ENCODE measurements at places on chromosomes 3 and 15.
A peak's percentile ranks its signal among the peaks of the same experiment; 100 is the strongest.

DNA sequence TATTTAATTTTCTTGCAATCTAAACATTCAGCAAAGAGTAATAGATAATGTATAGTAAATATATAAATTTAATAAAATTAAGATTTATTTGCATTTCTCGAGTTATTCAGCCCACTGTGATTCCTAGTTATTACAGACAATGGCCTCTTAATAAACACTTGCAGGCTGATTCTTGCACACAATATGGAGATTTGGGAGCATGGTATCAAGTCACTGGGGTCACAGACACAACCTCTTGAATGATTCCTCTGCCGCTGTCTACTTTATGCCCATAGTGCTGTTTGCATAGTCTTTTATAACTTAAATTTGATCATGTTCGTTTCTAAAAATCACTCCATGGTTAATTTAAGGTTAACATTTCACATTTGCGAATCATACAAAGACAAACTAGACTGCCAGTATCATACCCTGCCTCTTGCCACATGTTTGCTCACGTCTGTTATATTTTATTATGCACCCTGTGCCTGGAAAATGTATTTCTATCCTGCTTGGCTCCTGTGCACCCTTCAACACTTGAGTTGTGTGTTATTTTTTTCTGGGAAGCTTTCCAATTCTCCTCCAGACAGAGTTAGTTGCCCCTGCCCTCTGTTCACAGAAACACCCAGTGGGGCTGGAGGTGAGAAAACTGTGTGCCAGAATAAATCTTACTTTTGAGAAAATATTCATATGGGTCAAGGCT is 206.3 kb upstream of the ROBO1 start:
- no peak for DNase-seq

- no peak for DNase-seq
Measured at GRCh38 chr15:37094915-37095711, 5.2 kb downstream of the MEIS2 start.

DNA sequence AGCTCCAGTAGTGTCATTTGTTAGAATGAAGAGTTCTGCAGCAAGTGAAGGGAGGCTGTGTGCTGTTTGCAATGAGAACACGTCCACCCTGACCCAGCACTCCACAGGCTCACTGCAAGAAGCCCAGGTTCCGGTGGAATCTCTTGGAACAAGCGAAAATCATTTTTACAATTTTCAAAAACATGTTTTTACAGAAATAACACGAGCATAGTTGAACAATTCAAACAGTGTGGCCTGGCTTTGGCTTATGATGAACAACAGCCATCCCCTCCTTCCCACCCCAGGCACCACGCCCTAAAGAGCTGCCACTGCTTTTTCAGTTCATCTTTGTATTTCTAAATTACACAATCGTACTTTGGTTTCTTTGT is 59.5 kb upstream of the KY start:
- no peak for DNase-seq

DNA sequence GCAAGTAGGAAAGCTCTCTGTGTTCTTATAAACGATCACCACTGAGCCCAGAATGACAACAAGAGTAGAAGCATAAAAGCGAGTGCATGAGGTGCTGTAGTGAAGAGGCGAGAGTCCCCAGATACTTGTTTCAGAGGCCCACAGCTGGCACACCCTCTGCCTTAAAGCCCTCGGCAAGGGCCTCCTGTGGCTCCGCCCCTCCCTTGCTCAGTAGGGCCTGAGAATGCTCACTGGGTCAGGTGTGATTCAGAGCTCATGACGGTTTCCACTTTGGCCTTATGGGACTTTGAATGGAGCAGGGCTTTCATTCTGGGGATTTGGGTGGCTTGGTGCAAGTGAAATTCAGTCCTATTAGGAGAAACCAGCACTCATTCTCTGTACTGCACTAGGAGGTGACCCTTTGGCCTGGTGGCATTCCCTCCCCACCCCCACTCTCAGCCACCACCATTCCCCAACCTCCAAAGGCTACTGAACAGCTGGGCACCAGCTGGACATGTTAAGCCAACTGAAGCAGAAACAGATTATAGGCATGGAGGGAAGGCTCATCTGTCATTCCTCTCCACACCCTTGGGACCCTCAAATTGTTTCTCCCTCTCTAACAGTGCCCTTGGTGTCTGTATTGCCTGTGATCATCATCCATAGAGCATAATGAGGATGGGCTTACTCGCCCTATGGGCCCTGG is 109.6 kb upstream of the CTDSPL start:
- no peak for DNase-seq

DNA sequence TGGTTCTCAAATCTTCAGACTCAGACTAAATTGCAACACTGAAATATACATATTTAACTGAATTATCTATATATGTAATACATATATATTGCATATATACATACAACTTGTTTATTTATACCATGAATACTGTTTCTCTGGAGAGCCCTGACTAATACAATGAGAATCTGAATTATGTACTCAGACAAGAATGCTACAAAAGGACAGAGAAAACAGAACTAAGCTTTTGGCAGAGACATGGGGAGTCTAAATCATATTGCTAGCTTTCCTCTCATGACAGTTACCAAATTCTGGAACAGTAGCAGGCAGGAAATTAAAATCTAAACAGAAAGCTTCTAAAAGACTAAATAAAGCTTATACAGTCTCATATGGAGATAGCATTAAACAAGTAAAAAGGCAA is 142.4 kb upstream of the KCNMB2 start:
- peak; percentile 41 for DNase-seq

DNA sequence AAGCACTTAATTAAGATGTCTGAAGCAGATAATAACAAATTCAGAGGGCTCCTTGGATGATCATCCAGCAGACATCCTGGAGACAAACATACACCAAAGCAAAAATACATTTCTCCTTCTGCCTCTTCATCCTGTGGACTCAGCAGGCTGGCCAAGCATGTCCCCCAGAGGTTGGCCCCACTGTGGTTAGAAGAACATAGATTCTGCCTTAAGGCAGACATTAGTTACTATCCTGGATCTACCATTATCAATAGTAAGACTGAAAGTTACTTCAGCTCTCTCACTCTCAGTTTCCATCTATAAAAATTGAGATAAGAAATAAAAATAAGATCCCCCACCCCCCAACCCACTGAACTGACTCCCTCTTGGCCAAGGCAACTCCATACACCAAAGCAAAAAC is 28.6 kb upstream of the TGFBR2 start:
- no peak for DNase-seq
